Inflammatory macrophage (primary cell): ENCODE measurements at places on chromosomes 16 and 17.

DNA sequence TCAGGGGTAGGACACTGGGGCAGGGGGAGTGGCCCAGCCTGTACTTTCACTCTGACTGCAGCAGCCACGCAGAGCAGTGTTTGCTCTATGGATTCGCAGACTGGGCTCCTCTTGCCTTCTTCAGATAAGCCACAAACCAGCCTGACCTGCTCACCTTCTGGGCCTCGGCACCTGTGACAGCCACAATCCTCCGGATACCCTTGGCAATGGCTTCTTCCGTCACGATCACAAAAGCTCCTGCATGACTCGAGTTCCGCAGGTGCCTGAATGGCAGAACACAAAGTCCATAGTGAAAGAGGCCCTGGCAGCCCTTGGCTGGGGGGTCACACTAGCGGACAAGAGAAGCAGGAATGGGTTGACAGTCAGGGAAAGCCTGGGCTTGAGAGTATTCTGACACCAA is 3.8 kb upstream of the EXOSC6 start:
- DNase-seq: no peak

DNA sequence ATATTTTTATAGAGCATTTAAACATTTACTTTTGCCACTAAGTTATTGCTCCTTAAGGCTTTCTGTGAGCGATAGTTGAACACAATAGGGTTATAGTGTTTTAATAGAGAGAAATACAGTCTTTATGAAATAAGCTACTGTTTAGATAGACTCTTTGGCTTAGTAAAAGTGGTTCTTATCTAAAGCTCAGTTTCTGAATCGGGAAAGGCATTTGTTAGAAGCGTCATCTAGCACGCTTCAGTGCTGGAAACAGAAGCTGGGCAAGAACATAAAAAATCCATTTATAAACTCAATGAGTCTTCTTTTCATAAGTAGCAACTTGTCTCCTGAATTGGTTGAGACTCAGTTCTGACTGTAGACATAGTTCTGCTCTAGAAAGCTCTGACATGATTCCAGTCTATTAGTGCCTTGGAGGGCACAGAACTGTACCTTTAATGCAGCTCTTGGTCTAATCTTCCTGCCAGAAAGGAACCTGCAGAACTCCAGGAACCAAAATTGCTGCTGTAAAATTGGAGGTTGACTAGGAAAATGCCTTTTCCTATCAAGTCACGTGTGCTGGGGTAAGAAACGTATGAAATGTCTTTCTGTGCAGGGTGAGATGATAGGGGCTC is 55.4 kb upstream of the DNAJA2 start:
- no peak for DNase-seq

GRCh38 chr16:53153130-53153529 is 98.3 kb downstream of the CHD9 start:
- no peak for DNase-seq

GRCh38 chr17:40499551-40500189 is 1.8 kb downstream of the TNS4 start:
- no peak for DNase-seq

GRCh38 chr17:1147664-1148063 is 32.1 kb downstream of the ABR start:
- DNase-seq: no peak

DNA sequence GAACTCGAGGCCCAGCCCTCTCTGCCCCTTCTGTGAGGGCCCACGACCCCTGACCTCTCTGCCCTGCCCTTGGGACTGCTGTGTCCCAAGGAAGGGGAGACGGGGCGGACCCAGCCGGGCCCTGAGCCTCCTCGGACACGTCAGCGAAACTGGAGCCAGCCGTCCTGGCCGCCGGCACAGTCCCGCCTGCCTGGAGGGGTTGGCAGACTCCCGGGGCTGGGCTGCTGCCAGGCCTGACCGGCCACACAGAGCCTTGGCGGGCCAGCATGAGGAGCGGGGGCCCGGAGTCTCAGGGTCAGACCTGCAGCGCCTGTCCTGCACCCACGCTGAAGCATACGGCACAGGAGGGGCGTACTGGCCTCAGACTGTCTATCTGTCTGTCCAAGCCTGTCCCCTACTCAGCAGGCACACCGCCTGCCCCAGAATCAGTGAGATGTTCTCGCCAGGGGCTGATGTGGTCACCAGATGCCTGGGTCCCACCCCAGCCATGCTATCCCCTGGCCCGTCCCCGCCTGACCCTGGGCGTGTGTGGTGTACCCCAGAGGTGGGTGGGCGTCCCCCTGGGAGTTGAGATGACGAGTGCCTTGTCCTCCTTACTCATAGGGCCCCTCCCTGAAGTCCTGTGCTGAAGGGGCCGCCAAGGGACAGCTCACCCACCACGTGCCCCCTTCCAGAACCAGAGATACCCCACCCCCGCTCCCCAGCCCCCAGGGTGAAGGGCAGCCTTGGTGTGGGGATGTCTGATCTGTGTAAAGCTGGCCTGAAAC is 4.7 kb downstream of the VASN start:
- no peak for DNase-seq

DNA sequence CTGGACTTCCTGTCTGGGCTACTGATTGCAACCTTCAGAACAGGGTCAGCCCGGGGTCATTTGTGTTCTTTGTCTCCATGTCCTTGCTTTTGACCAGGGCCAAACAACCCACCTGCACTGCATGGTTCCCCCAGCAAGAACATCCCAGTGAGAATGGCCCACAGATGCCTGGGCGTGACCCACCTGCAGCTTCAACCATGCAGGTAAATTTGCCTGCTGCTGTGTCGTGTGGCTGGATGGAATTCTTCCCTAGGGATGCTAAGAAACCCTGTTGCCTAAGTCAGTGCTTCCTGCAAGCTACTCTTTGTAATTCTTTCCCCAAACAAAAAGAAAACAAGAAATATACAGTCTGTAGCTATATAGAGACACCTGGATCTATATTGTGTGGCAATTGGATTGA is 12.5 kb downstream of the CDH13 start:
- DNase-seq: no peak

DNA sequence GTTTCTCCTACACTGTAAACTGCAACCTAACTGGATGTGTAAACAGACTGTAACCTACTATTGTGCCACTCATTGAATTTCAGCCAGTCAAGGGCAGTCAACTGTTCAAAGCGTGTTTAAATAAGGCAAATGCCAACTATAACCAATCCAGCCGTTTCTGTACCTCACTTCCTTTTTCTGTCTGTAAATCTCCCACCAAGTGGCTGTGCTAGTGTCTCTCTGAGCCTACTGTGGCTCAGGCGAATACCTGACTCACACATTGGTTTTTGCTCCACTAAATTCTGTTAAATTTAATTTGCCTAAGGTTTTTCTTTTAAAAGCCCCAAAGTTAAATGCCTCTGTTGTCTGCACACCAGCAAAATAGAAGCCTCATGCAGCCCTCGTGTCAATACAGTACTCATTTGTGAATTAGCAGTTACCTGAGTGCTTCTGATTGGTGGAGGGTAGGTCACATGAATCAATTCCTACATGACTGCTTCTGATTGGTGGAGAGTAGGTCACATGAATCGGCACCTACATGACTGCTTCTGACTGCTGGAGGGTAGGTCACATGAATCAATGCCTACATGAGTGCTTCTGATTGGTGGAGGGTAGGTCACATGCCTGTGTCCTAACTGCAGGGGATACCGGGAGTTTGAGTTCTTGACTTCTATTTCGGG is 31.1 kb upstream of the CCR7 start:
- DNase-seq: peak; percentile 6

GRCh38 chr17:62868723-62869122 is 60.6 kb upstream of the MARCHF10 start:
- no peak for DNase-seq

- DNase-seq: no peak
Observed at GRCh38 chr16:59328961-59329360, 594.8 kb upstream of the GOT2 start.

DNA sequence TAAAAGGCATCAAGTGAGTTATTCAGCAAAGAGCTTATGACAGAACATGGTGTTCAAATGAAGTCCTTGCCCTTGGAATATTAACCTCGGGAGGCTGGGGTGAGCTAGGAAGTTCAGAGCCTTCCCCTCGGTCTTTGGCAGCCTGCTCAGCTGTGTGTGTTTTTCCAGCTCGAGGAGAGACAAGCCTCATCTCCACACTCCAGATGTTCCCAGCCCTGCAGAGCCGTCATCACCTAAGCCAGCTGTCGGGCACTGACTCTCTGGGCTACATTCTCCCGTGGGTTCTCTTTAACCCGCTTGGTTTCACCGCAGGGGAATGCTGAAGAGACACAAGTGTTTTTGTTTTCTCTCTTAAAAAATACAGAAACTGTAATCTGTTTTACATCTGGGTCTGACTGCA is 47.1 kb downstream of the IRX3 start:
- no peak for DNase-seq

- no peak for DNase-seq
Observed at GRCh38 chr17:49450735-49451134, 36.1 kb upstream of the PHB1 start.

DNA sequence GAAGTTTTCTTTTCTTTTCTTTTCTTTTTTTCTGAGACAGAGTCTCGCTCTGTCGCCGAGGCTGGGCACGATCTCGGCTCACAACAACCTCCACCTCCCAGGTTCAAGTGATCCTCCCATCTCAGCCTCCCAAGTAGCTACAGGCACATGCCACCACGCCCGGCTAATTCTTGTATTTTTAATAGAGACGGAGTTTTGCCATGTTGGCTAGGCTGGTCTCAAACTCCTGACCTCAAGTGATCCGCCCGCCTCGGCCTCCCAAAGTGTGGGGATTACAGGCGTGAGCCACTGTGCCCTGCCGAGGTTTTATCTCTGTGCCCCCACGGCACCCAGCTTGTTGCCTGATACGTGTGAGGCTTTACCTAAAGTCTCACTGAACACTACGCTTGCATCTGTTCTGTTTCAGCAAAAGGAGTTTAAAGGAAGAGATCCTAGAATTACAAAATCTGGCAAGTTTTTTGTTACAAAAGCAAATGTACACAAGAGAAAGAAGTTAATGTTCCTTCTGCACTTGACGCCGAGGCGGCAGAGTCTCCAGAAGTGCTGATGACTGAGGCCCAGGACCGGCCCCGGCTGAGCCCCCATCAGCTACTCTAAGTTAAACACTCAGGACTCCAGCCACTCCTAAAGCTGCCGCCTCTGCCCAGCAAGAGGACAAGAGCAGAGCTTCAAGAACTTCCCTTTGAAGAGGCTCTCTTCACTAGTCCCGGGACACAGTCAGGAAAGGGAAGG is 9.2 kb downstream of the ABCA3 start:
- DNase-seq: no peak
